ENCODE measurements at places on chromosomes 3 and 15.

DNA sequence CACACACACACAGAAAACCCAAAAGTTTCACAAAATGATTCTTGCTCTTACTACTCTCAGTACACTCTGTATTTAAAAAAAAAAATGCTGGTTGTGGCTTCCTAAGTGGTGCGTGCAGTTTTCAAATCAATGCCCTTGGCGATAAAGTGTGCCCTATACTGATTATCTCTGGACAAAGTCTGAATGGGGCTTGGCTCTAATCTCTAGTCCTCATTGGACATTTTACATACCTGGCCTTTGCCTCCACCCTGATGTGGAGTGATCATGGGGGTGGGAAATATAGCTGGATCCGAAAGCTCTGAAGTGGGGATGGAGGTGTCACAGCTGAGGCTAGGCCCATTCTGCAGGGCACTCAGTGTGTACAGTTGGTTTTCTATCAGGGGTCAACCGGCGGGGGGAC lies 14.1 kb downstream of the B3GNT5 start:
- DNase-seq = no peak

- peak; percentile 72 for DNase-seq
These were observed 1.1 kb upstream of the IGF1R start for GRCh38 chr15:98647026-98647773.

GRCh38 chr3:55160241-55160983 lies 232.6 kb upstream of the LRTM1 start:
- no peak for DNase-seq

DNA sequence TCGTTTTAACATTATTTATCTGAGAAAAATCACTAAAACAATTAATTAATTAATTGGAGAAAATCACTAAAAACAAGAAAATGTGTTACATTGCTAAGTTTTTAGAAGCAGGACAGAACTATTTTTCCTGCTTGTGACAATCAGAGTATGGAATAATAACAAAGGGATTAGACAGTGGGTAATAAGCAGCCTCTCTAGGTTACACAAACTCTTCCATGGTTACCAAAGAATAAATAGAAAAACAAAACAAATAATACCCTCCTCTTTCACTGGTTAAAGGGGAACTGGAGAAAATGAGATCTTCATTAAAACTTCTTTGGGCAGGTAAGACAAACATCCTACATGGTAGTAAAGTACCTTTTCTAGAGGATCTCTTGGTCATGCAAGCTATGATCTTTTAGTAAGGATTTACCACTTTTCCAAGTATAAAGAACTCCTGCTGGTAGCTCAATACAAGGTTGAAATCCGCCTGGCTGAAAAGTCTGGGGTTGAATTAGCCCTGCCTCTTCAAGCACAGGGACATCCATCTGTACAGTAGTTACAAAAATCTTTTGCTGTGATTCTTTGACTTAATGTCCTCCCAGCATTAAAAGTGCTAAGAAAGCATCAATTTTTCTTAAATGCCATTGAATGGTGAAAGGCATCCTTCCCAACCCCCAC lies 2.5 kb upstream of the PLCH1 start:
- DNase-seq = no peak

DNA sequence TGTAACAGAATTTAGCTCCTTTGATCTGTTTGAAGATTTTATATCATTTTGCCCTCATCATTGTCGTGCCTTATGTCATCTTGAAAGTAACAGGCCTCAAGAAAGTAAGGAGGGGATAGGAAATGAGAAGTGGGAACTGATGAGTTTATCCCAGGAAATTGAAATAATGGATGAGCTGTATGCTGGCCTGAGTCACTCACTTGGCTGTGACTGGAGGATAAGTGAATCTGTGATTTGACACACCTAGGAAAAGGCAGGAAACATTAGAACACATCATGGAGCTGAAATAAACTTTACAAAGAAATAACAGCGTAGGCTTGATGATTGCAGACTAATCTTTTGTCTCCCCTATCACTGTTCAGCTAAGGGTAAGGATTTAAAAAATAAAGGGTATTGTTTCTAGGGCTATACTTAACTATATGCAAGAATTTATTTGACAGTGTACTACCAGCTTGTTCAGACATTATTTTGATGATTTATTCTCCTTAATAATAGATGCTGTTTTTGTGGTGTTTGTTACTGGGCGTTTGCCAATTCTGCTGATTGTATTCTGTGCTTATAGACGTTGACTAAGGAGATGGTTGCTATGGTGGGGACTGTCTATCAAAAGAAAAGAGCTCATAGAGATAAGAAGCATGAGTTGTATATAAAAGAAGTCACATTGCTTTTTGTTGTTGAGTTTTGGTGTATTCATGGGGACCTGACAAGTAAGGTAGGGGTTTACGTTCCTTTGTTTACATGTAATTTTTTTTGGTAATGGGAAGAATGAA lies 105.6 kb upstream of the ROPN1 start:
- DNase-seq = no peak

DNA sequence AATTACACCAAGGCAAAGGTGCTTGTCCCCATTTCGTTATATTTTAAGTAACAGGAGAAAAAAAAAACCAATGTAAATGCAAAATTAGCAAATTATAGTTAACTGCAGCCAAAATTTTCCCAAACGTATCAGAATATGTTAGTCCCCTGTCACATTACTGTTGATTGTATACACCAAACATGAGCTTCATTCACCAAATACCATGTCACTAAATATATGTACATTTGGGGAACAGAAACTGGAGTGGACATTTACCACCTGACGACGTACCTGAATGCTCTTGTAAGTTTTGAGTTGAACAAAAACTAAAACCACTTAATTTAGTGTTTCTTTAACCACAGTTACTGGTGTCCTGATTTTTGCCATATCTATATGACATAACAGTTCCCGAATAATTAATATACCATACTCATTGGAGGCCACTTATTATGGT lies 3.3 kb upstream of the FOXP1 start:
- DNase-seq = no peak

GRCh38 chr3:64848822-64849221 lies 161.0 kb upstream of the ADAMTS9 start:
- no peak for DNase-seq

DNA sequence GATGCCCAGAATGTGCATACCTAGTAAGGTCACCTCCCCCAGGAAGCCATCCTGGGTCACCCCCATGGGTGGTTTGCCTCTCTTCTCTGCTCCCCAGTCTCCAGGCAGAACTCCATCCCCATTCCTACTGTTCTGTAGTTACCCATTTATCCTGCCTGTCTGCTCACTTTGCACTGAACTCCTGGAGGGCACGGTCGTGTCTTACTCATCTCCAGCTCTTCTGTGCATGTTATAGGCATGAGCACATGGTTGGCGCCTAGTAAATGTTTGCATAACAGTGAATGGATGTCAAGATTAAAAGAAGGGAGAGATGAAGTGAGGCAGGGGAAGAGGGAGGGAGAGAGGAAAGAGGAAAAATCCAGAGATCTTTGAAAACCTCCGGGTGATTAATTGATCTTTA lies 208.4 kb upstream of the TRIM42 start:
- no peak for DNase-seq

- DNase-seq = no peak
These were observed 31.6 kb downstream of the LRIG1 start for GRCh38 chr3:66469220-66469640.

GRCh38 chr15:45645026-45645980 lies 10.5 kb downstream of the SQOR start:
- DNase-seq = no peak

- no peak for DNase-seq
These were observed 56.3 kb downstream of the TJP1 start for GRCh38 chr15:29765898-29766527.

DNA sequence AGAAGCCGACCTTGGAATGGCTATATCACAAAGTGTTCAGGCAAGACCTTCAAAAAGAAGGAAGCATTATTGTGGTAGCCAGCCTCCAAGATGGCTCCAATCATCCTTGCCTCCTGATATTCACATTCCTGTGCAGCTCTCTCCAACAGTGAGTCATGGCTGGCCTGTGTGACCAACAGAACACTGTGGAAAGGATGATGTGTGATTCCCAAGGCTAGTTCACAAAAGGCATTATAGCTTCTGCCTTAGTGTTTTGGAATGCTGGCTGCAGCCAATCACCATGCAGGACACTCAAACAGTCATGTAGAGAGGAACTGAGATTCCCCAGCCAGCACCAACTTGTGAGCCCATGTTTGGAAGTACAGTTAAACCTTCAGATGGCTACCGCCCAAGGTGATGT lies 102.6 kb downstream of the EFL1 start:
- DNase-seq = no peak

- no peak for DNase-seq
These were observed 47.5 kb downstream of the RAB11A start for GRCh38 chr15:65916664-65917406.

GRCh38 chr15:57309856-57310760 lies 66.2 kb upstream of the CGNL1 start:
- DNase-seq = no peak

DNA sequence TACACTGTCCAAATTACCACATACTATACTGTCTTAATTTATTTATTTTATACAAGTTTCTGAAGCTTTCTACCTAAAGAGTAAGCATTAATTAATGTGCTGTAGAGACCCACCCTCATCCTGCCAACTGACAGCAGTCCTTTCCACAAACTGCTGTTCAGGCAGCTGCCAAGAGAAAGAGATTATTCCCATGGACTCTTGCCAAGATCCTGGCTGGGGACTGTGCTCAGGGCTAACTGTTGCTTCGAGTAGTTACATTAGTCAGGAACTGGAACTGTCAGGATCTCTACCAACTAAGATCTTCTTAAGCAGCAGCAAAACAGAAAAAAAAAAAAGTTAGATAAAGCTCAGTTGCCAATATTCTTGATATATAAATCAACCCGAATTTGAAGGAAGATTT lies 398.8 kb downstream of the MECOM start:
- DNase-seq = no peak

DNA sequence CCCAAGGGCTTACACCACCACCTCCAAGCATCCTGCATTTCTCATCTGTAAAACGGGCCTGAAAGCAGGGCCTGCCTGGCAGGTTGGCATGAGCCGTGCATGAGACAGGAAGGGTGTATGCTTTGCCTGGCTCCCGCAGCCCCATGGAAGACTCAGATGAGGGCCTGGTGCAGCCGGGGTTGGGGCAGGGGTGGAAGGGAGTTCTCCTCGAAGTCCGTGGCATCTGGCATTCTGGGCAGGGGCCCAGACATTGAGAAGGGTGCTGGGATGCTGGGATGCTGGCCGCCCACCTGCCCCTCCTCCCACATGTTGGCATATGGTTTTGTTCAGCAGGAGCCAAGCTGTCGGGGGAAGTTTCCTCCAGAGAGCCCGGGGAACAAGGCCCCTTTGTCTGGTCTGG lies 13.0 kb upstream of the FBLN2 start:
- no peak for DNase-seq

GRCh38 chr15:77921664-77922063 lies 155.8 kb downstream of the TBC1D2B start:
- DNase-seq = no peak

DNA sequence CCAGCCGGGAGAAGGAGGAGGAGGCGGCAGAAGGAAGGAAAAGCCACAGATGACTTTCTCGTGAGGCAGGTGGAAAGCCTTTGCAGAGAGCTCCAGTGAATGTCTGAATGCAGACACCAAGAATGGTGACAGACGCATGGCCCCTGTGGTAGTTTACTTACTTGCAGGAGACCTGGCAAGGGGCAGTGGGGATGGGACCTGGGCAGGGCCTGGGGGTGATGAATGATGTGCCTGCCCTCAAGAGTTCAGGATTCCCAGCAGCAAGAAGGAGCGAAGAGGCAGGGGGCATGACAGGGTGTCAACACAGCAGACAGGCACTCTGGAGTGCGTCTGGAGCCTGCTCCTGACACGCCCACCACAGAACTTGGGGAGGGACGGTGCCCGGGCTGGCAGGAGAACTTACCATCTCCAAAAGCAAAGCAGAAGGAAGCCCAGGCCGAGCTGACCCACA lies 260.5 kb upstream of the LYSMD4 start:
- no peak for DNase-seq

- DNase-seq = no peak
These were observed 14.8 kb downstream of the LOXL1 start for GRCh38 chr15:73941044-73941443.

- peak; percentile 21 for DNase-seq
These were observed 68.1 kb downstream of the TRIM69 start for GRCh38 chr15:44804298-44805046.

DNA sequence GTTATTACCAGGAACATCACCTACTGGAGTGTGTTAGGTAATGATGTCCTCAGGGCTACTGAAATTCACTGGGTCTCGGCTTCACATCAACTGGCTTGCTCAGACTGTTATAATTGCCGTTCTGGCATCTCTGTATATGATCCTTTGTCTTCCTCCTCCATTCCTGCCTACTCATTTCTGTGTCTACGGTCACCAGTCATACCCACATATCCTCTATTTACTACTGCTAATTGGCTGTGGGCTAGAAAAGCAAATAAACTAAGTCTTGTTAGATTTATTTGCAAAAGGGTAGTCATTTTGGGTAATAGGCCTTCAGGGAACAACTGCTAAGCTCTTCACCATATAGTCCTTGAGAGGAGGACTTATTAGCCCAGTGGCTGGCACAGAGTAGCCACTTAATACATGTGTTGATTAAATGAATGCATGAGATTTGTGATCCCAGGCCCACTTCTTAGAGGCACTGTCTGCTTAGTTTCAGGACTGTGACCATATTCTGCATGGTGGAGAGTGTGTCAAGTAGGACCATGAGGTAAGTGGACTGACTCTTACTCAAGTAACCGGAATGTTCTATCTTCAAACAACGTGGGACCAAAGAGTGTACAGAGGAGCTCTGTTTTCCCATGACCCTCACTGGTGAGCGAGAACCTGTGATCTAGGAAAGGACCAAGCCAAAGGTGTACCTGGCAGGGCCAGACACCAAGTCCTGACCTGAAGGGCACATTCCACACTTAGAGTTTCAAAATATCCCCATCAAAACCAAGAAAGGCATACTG lies 13.2 kb downstream of the ZDHHC3 start:
- DNase-seq = no peak

- DNase-seq = no peak
These were observed 9.1 kb upstream of the USP3 start for GRCh38 chr15:63495343-63495742.

GRCh38 chr3:111568911-111569310 lies 26.2 kb downstream of the ZBED2 start:
- DNase-seq = no peak

GRCh38 chr15:90178468-90179435 lies 22.4 kb upstream of the SEMA4B start:
- no peak for DNase-seq

DNA sequence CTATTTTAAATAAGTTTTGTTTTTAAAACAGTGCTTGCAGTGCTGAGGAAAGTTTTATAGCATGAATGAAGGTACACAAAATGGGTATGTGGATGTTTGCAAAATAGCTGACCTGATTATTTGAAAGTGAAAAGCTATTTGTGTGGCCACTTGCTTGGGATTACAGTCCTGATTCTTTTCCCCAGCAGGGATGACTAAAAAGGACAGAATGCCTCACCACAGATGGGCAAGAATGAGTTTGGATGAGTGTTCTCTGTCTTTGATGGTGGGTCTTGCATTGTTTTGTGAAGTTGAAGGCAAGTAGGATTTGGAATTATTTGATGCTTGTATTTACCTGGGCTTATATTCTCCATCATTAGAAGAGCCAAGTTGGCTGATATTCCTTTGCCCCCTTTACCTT lies 48.8 kb upstream of the MEIS2 start:
- DNase-seq = no peak

GRCh38 chr3:112303764-112304325 lies 9.8 kb upstream of the SLC9C1 start:
- no peak for DNase-seq
